NCI-H510A treated with DMSO at 0.1 percent for 48 hours (cell line): ENCODE measurements at places on chromosomes 12 and 14.

DNA sequence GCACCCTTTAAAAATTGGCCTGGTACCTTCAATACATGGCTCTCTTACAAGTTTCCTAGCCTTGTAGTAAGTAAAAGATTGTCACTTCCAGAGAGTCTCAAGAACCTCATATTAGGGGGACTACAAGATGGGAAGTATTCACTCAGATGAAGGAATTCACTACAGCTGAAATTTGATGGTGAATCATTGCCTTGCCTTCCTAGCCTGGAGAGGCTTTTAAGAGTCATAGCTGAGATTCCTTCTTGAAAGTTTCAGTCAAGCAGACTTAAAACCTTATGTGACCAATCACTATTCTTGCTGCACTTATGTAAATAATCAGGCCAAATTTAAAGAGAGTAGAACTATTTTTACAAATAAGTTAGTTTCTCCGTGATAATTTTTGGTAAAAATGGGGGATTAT lies 451.6 kb downstream of the TRHDE start:
- DNase-seq: no peak

DNA sequence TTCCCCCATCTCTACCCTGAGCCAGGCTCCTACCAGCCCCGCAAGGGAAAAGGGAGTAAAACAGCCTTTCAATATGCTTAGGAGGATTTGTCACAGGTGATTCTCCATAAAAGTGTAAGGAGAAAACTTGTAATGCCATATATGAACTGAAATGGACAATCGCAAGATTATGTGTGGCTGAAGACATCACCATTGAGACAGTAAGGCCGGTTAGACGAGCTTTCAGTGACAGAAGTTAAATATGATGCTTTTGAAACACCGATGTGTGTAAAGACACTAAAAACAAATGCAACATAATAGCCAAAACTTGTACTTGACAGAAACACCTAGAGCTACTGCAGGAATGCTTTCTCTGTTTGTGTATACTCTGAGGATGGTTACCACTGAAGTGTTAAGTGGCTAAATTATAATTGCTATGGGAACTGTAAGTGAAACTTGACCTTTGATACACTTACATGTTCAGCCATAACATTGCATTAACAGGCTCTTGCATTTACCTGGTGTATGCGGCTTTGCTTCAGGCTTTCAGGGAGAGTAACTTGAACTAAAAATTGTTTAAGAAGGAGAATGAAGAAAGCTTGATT lies 42.3 kb downstream of the FAR2 start:
- DNase-seq: no peak

GRCh38 chr12:115761784-115762183 lies 515.7 kb downstream of the MED13L start:
- DNase-seq: no peak

DNA sequence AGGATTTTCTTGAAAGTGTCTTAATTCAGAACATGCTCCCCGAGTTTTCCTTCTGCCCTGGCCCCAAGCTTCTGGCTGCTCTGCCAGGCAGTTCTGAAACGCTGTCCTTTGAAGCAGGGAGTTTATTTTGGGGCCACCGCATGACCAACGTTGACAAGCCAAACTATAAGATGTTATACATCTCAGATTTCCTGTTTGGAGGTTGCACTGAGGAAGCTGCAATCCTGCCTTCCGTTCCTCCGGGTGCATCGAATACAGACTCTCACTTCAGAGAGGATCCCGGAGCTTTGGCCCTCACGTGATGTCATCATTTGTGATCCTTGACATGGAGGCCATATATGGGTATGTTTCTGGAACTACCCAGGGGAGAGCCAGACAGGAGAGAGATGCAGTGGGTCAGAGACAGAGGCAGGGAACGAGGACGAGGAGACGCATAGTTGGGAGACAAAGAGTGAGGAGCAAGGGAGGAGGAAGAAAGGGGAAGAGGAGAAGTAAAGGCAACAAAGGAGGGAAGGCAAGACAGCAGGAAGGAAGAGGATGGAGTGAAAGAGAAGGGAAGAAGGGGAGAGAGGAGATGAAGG lies at the start of gene ASB2:
Gene ASB2 (minus strand): TSS at position 94 of the 581 bp plus-strand sequence. CDS start 12,031 bp downstream, outside the sequence.
- no peak for DNase-seq

- peak; percentile 29 for DNase-seq
Observed at GRCh38 chr14:24297190-24297964, 2.2 kb downstream of the DHRS1 start.

DNA sequence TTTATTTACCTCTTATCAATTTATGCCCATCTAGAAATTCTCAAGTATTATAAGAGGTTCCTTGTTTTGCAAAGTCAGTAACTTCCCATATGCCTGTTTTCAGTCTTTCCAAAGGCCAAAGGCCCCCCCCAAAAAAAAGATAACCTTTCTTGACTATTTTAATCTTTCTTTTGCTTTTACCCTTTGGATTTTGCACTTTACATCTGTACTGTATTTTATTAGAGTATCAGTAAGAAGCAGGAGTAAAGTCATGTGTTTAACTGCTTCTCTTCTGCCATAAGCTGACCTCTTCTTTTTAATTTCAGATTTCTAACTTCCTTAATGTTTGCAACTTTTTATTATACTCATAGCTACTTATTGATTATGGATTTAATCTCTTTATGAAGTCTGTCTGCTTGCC lies 716.4 kb upstream of the NOVA1 start:
- DNase-seq: no peak

GRCh38 chr14:20493634-20494033 lies 11.7 kb upstream of the RNASE10 start:
- no peak for DNase-seq

GRCh38 chr14:45284802-45285201 lies 31.8 kb upstream of the MIS18BP1 start:
- no peak for DNase-seq

DNA sequence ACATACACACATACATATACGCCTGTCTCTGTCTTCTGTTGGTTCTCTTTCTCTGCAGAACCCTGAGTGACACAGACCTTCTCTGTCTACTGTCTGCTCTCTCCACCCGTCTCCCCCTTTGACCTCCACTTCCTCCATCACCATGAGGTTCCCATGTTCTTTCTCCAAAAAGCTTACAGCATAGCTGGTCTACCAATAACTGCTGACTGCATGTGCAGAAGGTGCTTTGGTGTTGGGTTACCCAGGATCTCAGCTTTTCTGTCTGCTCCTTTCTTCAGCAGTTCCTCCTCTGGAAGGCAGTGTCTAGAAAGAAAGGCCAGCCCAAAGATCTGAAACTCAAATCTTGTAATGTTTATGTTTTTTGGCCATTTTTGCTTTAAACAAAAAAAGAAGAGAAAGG lies 125.6 kb downstream of the SMOC1 start:
- no peak for DNase-seq

GRCh38 chr12:131380965-131381705 lies 329.8 kb upstream of the SFSWAP start:
- no peak for DNase-seq

DNA sequence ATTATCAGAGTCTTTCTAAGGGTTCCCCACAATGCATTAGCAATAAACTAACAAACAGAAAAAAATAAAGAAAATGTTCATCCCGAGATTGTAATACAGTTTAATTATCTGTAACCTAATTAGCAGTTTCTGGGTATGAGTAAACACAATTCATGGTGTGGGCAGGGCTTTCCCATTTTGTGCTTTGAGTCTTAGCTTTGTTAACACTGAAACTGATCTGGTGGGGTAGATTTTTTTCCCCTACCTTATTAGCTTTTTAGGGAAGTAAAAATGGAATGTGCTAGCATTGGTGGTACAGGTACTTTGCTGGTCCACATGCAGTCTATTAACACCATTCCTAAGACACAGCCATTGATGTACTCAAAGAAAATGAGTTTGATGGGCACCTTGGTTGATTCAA lies 18.4 kb upstream of the KRR1 start:
- DNase-seq: no peak

- DNase-seq: no peak
Observed at GRCh38 chr12:84772281-84772680, 140.3 kb downstream of the SLC6A15 start.

- DNase-seq: peak; percentile 67
Observed at GRCh38 chr14:22986508-22987054, 4.2 kb upstream of the AJUBA start.

- no peak for DNase-seq
Observed at GRCh38 chr14:85063747-85064146, 466.2 kb upstream of the FLRT2 start.

DNA sequence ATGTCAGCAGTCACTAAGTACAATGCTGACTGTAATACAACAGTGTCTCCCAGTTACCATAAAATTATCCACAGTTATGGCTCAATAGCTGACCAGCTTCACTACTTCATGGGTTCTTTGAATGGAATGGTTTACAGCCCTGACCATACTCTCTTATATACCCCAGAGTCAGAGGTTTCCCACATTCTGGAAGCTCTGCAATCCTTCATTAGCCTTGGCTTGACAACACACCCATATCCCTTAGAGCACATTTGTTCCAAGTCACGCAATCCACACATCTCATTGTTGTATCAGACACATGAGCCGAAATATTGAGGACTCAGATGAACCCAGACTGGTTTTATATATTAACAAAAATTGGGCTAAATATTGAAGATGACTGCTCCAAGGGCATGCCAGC lies 209.4 kb upstream of the PLXNC1 start:
- no peak for DNase-seq

DNA sequence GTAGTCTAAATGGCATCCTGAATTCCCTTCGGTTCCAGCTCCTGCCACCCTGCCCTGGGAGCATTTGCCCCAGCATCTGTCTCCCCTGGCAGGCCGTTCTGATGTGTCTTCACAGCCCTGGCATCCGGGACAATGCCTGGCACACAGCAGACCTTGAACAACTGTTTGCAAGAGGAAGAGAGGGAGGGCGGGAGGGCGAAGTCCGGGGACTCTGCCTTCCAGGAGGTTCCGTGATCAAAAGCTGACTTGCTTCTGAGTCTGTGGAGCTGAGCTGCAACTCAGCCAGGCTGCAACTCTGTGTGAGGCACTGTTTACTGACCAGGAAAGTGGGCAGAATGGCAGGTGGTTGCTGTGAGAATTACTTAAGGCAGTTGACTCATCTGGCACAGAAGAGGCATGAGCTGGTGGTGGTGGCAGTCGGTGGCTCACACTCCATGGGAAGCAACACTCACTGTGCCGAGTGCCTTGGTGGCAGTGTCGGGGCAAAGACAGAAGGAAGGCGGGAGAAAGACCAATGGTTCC lies 61.1 kb upstream of the DLK1 start:
- no peak for DNase-seq

DNA sequence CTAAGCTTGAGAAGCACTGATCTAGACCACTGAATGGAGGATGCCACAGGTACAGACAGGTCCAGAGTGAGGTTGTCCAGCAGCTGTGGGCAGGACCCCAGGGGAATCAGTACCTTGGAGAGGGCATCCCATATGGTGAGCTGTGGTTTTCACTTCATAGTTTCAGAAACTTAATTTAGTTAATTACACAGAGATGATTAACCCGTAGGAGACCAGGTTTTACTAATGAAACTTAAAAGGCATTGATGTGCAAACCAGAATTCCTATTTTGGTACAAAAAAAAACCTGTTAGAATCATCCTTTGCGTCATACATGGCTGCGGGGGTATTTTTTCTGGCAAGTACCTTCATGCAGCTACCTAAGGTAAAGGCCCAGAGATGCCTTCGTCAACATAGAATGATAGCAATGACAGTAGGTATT lies 159.3 kb downstream of the DACT1 start:
- DNase-seq: no peak

DNA sequence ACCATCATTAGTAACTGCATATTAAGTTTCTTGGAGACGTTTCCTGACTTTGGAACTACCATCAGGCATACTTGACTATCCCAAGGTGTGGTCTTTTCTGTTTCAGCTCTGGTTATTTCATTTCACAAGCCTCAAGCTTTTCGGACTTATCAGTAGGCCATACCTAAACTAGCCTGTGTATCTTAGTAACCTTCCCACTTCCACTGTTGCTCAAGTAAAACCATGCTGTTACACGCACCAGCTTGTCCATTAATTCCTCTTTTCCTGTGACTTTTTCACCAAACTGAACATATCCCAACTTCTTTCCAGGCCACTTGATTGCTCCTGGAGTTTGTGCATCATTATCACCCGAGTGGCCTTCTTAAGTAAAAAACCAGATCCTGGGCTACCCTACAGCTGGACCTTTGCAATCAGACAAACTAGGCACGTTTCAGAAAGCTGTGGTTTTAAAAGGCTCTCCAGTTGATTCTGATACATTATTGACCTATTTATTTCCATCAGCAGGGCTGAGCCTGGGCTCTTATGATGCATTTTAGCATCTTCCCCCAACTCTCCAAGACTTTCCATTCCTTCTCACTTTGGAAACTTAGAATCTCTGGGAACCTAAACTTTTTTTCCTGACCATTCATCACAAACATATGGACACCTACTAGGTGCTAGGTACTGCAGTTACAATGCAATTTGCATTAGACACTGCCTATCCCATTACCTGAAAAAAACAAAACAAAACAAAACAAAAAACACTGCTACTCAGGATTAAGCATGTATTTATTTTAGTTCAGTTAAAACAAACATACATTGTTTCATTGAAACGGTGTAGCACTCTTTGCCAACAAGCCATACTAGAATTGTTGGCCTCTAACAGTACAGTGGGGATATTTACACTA lies 14.9 kb downstream of the SLC38A2 start:
- no peak for DNase-seq

- no peak for DNase-seq
Observed at GRCh38 chr12:94435511-94435927, 24.1 kb downstream of the CEP83 start.

GRCh38 chr14:88049936-88050335 lies 45.0 kb downstream of the GPR65 start:
- no peak for DNase-seq

DNA sequence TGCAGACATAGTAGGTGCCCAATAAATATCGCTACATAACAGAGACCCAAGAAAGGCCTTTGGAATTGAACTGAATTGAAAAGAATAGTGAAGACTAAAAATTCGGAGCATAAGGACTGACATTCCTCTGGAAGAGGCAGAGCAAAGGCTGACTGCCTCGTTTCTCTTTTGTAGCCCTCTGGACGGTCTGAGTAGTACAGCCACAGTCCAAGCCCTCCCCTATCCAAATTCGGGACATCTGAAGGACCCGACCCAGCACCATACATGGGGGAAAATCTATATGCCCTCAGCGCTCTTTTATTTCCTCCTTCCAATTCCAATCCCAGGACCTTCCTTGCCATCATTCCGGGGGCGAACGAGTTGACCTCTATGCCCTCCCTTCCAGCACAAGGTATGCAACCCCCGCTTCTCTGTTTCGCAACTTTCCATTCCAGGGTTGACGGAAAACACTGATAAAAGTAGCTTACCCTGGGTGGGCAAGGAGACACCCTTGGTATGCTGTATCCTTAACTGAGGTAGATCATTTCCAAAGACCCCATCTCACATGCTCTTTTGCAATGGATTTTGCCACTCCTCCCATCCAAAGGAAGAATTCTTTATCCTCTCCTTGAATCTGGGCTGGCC lies 127.4 kb upstream of the MAP1LC3B2 start:
- DNase-seq: no peak
